GM12878 (cell line): ENCODE measurements at places on chromosomes 2 and 18.

DNA sequence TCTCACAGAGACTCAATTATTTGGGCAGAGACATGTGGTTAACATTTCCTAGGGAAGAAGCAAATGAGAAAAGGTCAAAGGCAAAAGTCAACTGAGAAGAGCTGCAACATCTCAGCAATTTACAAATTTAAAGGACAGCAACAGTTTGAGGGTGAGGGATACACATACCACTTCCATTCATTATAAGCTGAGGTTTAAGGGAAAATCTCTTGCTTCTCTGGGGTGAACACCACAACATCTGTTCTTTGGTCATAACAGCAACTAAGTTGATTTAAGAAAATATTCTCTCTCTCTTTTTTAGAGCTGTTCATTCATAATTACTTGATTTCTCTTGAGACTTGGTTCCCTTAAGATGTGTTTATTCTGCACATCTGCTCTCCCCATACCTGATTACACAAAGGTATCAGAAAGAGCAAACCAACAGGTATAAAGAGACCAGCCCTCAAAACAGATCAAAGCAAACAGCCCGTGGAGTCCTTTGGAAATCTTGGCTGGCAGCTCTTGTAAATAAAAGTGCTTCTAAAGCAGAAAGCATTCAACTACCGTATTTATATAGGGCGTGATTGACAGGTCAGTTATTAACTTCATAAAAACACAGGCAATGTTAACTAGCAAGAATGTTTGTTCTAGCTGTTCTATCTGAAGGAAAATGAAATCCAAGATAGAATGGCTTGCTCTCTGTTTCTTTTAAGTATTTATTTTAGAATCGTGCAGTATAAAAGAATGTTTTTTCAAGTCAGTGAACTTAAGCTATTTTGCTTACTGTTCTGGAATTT, 132.8 kb downstream of the THADA start:
- no peak for DNase-seq

DNA sequence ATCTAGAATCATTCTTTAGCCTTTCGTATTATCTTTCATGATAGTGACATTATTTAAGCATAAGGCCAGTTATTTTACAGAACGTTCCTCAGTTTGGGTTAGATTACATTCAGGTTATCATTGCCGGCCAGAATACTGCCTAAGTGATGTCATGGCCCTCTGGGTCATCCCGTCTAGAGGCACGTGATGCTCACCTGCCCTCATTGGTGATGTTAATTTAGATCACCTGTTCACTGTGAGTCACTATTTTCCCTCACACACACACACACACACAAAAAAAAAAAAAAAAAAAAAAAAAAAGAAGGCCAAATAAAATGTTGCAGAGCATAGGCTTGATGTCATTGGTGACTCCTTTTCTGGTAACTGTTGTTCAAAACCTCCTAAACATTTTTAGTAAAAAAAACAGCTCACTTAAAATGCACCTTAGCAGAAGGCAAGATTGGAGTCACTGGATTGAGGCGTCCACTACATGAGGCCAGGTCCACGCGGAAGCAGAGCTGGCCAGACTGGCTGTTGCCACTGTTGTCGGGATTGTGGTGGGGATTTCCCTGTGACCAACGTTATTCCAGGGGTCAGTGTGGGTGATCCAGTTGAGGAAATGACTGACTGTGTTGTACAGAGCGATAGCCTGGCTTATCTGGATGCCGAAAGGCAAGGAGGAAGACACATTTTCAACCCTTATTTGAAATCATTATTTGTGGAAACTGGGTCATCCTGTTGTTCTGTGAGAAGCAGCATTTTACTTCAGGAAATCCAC, 52.1 kb upstream of the CNGA3 start:
- DNase-seq = no peak

GRCh38 chr18:41751652-41752051, 203.4 kb upstream of the PIK3C3 start:
- DNase-seq = no peak

GRCh38 chr2:95359501-95359930, 43.0 kb upstream of the FAHD2A start:
- DNase-seq = no peak

- no peak for DNase-seq
These were observed 29.2 kb upstream of the SETBP1 start for GRCh38 chr18:44651478-44651877.

DNA sequence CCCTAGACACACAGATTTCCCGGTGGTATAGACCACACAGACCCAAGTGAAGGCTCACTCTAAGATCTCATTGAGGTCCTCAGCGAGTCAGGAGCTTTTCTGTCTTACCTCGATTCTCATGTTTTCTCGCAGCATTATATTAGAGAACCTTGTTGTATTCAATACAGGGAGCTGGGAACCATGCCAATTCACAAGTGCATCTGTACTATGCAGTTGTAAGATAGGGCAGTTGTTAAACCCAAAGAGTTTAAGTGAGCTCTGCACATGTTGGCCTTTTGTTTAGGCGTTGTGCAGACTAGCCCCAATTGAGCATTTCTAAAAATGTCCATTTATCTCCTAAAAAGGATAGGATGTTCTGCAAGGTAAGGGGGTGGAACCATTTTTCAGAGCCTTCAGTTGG, 59.6 kb downstream of the FEZ2 start:
- DNase-seq = no peak

GRCh38 chr2:234474654-234475053, 22.2 kb downstream of the ARL4C start:
- DNase-seq = no peak

DNA sequence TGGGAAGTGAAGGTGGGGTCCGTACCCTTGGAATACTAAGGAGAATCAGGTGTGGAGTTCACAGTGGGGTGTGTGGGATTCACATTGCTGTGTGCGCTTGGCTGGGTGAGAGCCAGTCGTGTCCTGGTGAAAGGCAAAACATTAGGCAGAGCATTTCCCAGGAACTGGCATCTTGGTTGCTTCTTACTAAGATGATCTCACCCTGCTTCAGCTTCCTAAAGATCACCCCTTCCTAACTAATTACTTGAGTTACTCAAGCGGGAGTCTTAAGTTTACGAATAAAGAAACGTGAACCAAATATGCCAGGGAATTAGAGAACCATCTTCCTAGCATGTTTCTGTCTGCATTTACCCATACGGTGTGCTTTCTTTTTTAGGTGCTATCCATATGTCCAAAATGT, 122.9 kb downstream of the NCK2 start:
- DNase-seq = no peak
